Activated T-helper 2 cell treated with anti-CD3 and anti-CD28 coated beads, Interferon-gamma antibody, Interleukin-2, Interleukin-4, amounts not matched to agents 10 μg/mL and 5 μg/mL and 100 μg/mL, durations not matched to agents 14 hours and 24 hours and 36 hours (primary cell): ENCODE measurements at places on chromosomes 12 and 14. TPM values are rescaled to one million over a fixed set of nuclear protein-coding genes. Genes with fewer than 3 reads are reported as not detected.

TMEM117 gene
- 1.0 and 1.3 TPM in 2 replicates for total RNA-seq

RNASE3 gene
- not detected in 2 replicates for total RNA-seq

CEP170B gene
- 8.5 TPM in 2 replicates for total RNA-seq

CMTM5 gene
- total RNA-seq = not detected in 2 replicates

FSCB gene
- not detected in 2 replicates for total RNA-seq

VPS33A gene
- total RNA-seq = 25.3 and 26.8 TPM in 2 replicates

ATP5MC2 gene
- total RNA-seq = 433 and 438 TPM in 2 replicates

TMEM132D gene
- not detected in 2 replicates for total RNA-seq

- H3K4me1 ChIP-seq = no peaks in the 10 kb centered on the region
- peaks cover 18% of the 10 kb centered on the region for H3K27me3 ChIP-seq
- no peak overlapping the region for H3K27ac ChIP-seq
- H3K36me3 ChIP-seq = no peaks in the 10 kb centered on the region
Measured at GRCh38 chr12:1907652-1908611, 10.5 kb downstream of the CACNA2D4 start.

GRCh38 chr12:114834621-114835020 is 150.6 kb upstream of the TBX3 start:
- no peaks in the 10 kb centered on the region for H3K36me3 ChIP-seq
- H3K4me3 ChIP-seq = no peak overlapping the region
- H3K27ac ChIP-seq = no peak overlapping the region
- H3K4me1 ChIP-seq = no peaks in the 10 kb centered on the region
- H3K27me3 ChIP-seq = no peaks in the 10 kb centered on the region
- DNase-seq = no peak

DNA sequence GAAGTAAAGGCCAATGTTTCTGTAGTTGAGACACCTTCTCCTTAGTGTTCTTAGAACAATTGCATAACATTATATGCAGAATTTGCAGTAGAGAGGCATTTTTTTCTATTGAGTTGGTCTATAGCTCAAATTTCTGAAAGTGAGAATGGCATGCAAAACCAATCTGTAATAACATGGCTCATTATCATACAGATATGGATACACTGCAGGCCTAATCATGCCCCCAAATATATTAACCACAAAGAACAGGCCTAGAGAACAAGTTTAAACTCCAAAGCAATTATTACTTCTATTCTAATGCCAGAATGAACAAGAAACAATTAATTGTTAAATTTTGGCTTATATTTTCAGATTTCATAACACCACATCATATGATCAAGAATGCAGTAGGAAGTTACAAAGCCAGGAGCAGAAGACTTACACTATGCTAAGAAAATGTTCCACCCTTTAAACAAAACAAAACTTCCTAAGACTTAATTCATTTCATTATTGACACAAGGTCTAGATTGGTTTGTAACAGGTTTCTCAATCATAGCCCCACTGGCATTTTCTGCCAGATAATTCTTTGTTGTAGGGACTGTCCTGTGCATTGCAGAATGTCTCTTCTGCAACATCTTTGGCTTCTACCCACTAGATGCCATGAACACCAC is 26.9 kb downstream of the TMTC1 start:
- H3K36me3 ChIP-seq = no peaks in the 10 kb centered on the region
- peaks cover 1% of the 10 kb centered on the region for H3K4me1 ChIP-seq
- no peak for DNase-seq
- H3K4me3 ChIP-seq = no peak overlapping the region

DNA sequence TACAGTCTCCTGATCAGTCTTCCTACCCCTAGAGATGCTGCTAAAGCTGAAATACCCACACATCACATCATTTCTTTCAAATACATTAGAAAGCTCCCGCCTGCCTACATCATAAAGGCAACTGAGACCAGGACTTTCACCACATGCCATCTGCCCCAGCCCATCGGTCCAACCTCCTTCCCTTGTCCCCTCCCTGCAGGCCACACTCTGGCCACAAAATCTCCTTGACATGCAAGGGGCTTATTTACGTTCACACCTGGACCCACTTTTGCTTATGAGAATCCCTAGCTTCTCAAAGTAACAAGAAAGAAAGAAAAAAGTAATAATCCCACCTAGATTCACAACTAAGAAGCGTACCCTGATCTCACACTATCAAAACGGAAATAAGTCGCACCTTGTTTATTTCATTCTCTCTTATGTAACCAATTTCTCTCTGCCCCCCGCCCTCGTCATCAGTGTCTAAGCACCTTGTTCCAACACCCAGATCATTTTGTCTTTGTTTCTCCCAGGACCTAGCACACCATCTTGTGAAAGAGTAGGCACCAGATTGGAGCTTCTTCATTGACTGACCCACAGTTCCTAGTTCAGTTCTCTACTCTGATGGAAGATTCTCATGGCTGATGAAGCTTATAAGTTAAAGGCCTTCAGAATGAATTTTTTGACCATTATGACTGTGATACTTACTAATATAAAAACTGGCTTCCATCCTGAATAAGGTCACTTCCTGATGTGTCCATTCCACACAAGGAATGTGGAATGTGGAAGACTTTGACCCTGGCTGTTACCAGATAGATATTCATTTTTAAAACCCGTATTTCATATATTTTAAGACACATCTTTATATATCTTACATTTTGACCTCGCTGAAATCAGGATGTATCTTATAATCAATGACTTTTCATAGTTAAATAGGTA is 7.7 kb downstream of the WSB2 start:
- H3K36me3 ChIP-seq = peaks cover 54% of the 10 kb centered on the region
- H3K27ac ChIP-seq = peak overlapping the region; percentile 81
- peaks cover 42% of the 10 kb centered on the region for H3K4me1 ChIP-seq
- DNase-seq = no peak
- no peaks in the 10 kb centered on the region for H3K27me3 ChIP-seq

DNA sequence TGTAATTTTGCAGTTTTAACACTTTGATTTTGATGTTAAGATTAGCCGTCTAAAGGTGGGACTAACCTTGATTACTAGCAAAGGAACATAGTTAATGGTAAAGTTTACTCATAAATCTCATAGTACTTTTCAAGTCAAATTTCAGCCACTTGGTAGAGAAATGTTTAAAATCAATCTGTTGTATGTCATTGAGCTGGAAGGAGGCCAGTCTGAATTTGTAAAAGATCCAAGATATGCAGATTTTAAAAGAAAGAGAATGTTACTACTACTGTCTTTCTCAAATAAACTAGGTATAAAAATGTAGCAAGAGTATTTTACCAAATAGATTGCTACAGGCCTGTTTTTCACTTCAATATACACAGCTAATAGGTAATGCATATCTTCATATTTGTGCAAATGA is 600.8 kb upstream of the SEL1L start:
- no peak overlapping the region for H3K4me3 ChIP-seq
- no peaks in the 10 kb centered on the region for H3K4me1 ChIP-seq
- H3K27me3 ChIP-seq = no peaks in the 10 kb centered on the region
- no peak for DNase-seq
- H3K27ac ChIP-seq = no peak overlapping the region

GRCh38 chr12:90203556-90203955 is 494.9 kb upstream of the ATP2B1 start:
- no peaks in the 10 kb centered on the region for H3K4me1 ChIP-seq
- no peak overlapping the region for H3K27ac ChIP-seq
- no peaks in the 10 kb centered on the region for H3K36me3 ChIP-seq
- no peaks in the 10 kb centered on the region for H3K27me3 ChIP-seq
- no peak for DNase-seq

- no peak for DNase-seq
- no peaks in the 10 kb centered on the region for H3K4me1 ChIP-seq
- no peak overlapping the region for H3K27ac ChIP-seq
- no peaks in the 10 kb centered on the region for H3K36me3 ChIP-seq
- no peaks in the 10 kb centered on the region for H3K27me3 ChIP-seq
Measured at GRCh38 chr12:43292699-43293098, 259.3 kb downstream of the ADAMTS20 start.

GRCh38 chr12:56816491-56816890 is 53.4 kb downstream of the HSD17B6 start:
- H3K27me3 ChIP-seq = peaks cover 4% of the 10 kb centered on the region
- H3K4me3 ChIP-seq = no peak overlapping the region
- H3K36me3 ChIP-seq = no peaks in the 10 kb centered on the region

DNA sequence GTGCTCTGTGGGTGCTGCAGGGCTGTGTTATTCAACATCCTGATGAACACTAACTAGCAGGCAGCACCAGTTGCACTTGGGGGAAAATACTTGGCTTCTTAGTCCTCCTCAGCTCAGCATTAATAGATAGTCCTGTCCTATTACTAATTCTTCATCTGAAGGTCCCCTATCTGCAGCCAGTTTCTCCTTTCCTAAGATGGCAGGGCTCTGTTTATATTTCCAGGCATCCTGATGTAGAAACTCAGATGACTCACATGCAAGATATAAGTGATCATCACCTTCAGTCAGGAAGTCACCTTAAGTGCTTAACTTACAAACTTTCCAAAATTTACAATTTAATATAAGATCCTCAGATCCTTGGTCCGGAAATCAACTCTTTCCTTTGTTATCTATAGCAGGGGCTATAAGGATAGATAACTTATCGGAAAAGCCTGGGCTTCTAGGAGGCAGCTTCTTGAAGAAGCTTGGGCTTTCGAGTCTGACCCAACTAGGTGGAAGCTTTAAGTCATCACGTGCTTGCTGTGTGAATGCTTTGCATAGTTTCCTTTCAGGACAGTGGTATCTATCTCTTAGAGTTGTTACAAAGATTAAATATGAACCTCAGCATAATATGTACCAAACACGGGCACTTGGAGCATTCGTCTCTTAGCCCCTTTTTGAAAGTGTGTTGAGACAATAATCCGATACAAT is 181.0 kb upstream of the GRIP1 start:
- H3K27ac ChIP-seq = no peak overlapping the region
- H3K27me3 ChIP-seq = peaks cover 11% of the 10 kb centered on the region
- H3K4me3 ChIP-seq = no peak overlapping the region
- DNase-seq = no peak
- no peaks in the 10 kb centered on the region for H3K4me1 ChIP-seq
- no peaks in the 10 kb centered on the region for H3K36me3 ChIP-seq

DNA sequence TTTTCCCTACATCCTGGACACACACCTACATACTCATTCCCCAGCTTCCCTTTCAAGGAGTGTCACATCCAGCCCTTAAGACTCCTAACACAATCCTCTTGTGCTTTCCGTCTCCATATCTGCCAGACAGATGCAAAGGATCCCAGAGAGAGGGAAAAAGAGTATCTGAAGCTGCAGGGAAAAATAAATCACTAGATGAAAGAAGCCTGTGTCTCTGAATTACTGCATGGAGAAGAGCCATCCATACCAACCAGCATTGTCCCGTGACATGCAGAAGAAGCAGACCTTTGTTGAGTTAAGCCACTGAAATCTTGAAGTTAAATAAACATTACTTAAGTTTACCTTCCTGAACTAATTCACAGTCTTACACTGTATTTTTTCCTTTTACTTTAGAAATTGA is 54.6 kb downstream of the GTF2A1 start:
- H3K27me3 ChIP-seq = no peaks in the 10 kb centered on the region
- H3K36me3 ChIP-seq = no peaks in the 10 kb centered on the region
- no peak overlapping the region for H3K27ac ChIP-seq
- DNase-seq = no peak

- no peak overlapping the region for H3K27ac ChIP-seq
- no peaks in the 10 kb centered on the region for H3K4me1 ChIP-seq
- DNase-seq = no peak
- no peaks in the 10 kb centered on the region for H3K27me3 ChIP-seq
- H3K4me3 ChIP-seq = no peak overlapping the region
Measured at GRCh38 chr12:86312232-86312631, 56.0 kb upstream of the MGAT4C start.

GRCh38 chr14:89787525-89787924 is 167.0 kb downstream of the EFCAB11 start:
- H3K27me3 ChIP-seq = peaks cover 12% of the 10 kb centered on the region
- H3K4me1 ChIP-seq = no peaks in the 10 kb centered on the region
- H3K36me3 ChIP-seq = no peaks in the 10 kb centered on the region
- DNase-seq = no peak
- no peak overlapping the region for H3K4me3 ChIP-seq

DNA sequence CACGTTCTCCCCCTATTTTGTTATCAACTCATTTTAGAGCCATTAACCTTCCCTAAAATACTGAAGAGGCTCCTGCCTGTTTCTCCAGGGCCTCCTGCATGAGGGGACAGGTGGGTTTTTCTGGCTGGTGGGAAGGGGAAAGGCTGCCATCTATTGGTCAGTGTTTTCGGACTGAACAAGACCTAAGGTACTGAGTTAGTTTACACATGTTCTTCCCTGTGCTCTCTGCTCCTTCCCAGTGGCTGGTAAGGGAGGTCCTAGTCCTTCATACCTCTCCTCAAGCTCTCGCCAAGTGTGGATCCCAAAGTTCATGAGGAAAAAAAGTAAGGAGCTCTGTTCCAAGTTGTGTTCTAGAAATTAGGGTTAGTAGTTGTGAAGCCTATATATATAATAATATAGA is 357.5 kb downstream of the FSCB start:
- no peaks in the 10 kb centered on the region for H3K36me3 ChIP-seq
- H3K4me1 ChIP-seq = no peaks in the 10 kb centered on the region
- no peaks in the 10 kb centered on the region for H3K27me3 ChIP-seq

DNA sequence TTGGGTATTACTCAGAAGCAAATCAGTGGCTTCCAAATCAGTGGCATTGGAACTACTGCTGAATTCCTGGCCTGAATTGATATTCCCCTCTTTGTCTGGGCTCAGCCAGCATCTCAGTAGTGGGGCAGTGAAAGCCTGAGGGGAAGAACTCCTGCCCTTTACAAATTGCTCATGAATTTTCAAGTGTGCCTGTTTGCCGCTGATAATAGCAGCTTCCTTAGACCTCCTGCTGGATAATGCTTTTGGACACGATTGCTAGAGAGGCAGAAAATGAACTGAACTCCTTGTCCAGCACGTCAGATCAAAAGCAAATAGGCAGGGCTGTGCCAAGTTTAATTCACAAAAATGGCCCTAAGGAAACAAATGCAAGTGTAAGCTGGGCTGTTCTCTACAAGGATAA is 91.3 kb upstream of the GZMB start:
- no peaks in the 10 kb centered on the region for H3K36me3 ChIP-seq
- H3K4me3 ChIP-seq = no peak overlapping the region
- H3K4me1 ChIP-seq = peaks cover 8% of the 10 kb centered on the region
- no peak overlapping the region for H3K27ac ChIP-seq

GRCh38 chr14:59297071-59297776 is 108.8 kb downstream of the DAAM1 start:
- DNase-seq = no peak
- peak overlapping the region; percentile 37 for H3K4me3 ChIP-seq
- peaks cover 9% of the 10 kb centered on the region for H3K36me3 ChIP-seq
- peaks cover 1% of the 10 kb centered on the region for H3K27me3 ChIP-seq

DNA sequence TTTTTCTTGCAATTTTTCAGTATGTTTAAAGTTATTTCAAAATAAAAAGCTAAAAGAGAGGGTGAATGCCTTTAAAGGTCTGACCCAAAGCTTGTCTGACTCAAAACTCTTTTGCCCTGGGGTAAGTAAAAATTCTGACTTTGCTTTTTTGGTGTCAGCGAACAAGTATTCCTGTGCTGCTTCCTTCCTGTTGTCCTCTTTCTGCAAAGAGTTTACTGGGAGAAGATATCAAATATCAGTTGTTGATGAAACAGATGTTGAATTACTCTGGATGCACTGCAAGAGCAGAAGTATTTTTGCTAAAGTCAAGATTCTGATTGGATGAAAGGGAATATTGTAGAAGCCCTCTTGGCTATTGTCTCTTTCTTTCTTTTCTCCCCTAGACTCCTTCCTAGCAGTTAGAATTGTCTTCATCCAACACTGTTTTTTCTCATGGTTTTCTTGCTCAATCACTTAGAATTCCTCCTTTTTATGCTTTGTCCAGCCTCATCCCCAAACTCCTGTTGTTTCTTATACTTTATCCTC is 62.0 kb downstream of the DACT1 start:
- no peak overlapping the region for H3K4me3 ChIP-seq
- H3K36me3 ChIP-seq = no peaks in the 10 kb centered on the region
- H3K27ac ChIP-seq = no peak overlapping the region
- H3K4me1 ChIP-seq = peaks cover 13% of the 10 kb centered on the region
- H3K27me3 ChIP-seq = no peaks in the 10 kb centered on the region

GRCh38 chr12:69042970-69043369 is 110.0 kb upstream of the CPM start:
- H3K4me3 ChIP-seq = no peak overlapping the region
- DNase-seq = no peak
- H3K4me1 ChIP-seq = peaks cover 2% of the 10 kb centered on the region
- no peaks in the 10 kb centered on the region for H3K36me3 ChIP-seq
- no peak overlapping the region for H3K27ac ChIP-seq
